ENCODE measurements at places on chromosomes 6 and 20.

DNA sequence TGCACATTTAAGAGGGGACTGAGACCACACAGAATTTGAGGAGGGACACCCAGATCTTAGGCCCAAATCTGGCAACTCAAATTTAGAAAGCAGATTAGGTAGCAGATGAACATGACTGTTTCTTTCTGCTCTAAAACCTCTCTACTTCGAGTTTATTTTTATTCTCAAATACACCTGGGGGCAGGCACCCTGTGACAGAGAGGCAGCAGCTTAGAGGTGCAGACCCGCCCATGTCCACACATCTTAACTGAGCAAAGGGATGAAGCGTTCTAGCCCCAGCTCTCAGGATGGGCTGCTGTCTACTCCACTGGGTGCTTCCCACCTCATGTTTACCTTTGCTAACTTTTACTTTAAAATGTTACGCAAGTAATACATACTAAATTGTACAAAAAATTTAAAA, 125.0 kb downstream of the SLC23A2 start:
- DNase-seq: no peak

- DNase-seq: no peak
Measured at GRCh38 chr6:79070206-79070825, 7.7 kb downstream of the PHIP start.

GRCh38 chr6:166592821-166593220, 6.3 kb upstream of the RAMACL start:
- DNase-seq: no peak

GRCh38 chr6:163958646-163959045, 544.1 kb downstream of the QKI start:
- DNase-seq: no peak

GRCh38 chr6:75608956-75609533, 7.4 kb downstream of the SENP6 start:
- no peak for DNase-seq

GRCh38 chr6:16787128-16787682, 25.9 kb upstream of the ATXN1 start:
- no peak for DNase-seq

DNA sequence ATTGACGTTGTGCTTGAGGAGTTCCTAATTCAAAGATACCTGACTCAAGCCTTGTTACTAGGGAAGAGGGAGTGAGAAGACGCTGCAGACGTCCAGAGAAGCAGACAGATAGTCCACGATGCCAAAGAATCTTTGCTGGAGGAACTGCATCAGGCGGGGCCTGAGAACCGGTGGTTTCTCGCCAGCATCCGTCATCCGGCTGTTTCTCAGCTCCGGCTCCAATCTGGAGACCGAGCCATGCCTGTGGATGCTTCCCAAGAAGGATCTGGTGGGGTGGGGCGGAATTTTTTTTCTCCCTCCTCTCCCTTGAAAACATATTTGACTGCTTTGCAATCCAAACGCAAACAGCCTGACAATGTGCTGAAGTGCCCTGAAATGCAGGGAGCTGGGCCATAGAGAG, 125.8 kb upstream of the SRSF6 start:
- DNase-seq: no peak

- DNase-seq: no peak
Measured at GRCh38 chr6:1263850-1264377, 48.0 kb upstream of the FOXQ1 start.

- no peak for DNase-seq
Measured at GRCh38 chr6:140175486-140175885, 801.0 kb upstream of the CITED2 start.
